Type B pancreatic cell (in vitro differentiated cells): ENCODE measurements at places on chromosomes 1 and 21. TPM values are rescaled to one million over a fixed set of nuclear protein-coding genes. Genes with fewer than 3 reads are reported as not detected.

DNA sequence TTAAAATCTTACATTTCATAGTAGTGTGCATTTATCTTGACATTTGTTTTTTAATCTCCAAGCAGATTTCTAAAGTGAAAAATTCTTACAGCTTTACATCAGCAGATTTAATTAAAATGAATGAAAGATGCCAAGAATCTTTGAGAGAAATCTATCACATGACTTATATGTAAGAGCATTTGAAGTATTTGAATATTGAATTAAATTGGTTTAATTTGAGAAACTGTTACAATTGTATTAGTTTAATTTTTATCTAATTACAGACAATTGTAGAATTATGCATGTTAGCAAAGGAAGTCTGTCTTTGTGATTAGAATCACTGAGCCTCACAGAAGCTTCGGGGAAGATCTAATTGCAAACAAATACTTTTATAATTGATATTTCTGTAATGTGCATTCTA lies 52.2 kb downstream of the ASB17 start:
- no peak for DNase-seq

DNA sequence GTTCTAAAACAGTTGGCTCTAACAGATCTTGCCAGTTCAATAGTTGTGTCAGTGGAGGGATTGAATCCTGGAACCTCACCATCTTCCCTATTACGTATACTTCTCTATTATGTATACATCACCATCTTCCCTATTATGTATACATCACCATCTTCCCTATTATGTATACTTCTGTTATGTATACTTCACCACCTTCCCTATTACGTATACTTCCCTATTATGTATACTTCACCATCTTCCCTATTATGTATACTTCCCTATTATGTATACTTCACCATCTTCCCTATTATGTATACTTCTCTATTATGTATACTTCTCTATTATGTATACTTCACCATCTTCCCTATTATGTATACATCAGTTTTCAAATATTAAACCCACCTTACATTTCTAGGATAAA lies 34.4 kb upstream of the HP1BP3 start:
- no peak for DNase-seq

DNA sequence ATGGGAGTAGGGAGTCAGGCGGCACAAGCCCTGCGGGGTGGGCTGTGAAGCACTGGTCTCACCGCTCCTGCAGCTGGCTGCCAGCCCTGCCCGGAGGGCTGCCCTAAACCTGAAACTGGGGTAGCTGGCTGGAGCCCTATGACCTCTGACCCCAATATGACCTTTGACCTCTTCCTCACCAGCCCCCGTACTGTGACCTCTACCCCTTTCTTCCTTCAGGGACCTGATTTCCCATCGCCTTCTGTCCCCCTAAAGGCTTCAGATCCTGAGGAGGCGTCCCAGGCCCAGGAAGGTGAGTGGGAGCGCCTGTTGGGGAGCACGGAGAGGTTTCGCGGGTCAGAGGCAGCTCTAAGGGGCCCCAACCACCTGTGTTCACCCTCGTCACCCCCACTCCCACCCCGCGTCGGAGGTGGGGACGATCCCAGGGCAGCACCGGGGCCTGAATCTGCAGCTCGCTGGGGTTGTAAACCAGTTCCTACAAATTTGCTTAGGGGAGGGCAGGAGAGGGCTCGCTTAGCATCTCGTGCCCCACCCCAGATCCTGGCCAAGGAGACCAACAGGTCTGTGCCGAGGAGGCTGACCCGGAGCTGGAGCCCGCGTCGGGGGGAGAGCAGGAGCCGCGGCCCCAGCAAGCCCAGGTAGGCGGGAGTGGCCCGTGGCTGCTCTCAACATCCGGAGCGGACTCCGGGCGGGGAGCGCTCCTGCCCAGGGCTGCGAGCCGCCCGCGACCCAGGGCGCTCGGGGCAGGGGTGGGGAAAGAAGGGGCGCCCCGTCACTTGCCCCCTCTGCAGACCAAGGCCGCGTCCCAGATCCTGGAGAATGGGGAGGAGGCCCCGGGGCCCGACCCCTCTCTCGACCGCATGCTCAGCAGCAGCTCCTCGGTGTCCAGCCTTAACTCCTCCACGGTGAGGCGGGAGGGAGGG lies 7.3 kb downstream of the SYTL1 start:
- no peak for DNase-seq

The NUF2 gene
- 7.3 and 26.5 TPM in 2 replicates for total RNA-seq

- no peak for DNase-seq
Measured at GRCh38 chr1:169137357-169137756, 30.9 kb downstream of the ATP1B1 start.

DNA sequence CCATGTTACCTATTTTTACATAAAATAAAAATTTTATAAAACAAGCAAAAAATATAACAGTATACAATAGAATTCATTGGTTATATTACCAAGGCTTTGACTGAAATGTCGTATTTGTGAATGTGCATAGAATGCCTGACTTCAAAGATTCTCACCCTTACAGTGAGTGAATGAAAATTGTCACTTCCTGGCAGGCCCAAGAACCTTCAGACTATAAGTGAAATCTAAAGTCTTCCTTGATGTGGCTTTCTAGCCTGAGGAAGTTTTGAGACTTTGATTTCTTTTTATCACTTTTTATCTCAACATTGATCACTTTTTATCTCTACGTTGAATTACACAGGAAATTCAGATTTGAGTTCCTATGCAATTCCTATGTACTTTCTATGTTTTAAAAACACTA lies 104.7 kb upstream of the KIAA0040 start:
- DNase-seq, result no peak

The TOR1AIP1 gene
- 22.7 and 25.8 TPM in 2 replicates for total RNA-seq

- DNase-seq, result no peak
Measured at GRCh38 chr21:39707316-39707715, 37.7 kb upstream of the IGSF5 start.

- no peak for DNase-seq
Measured at GRCh38 chr21:29075706-29076466, 2.4 kb upstream of the CCT8 start.

The XCL1 gene
- total RNA-seq, result 1.2 TPM in 1 of 2 replicates, not detected in the other

- no peak for DNase-seq
Measured at GRCh38 chr1:43061757-43062156, 103.1 kb upstream of the SLC2A1 start.

GRCh38 chr21:45957981-45958600 lies 23.5 kb upstream of the COL6A1 start:
- no peak for DNase-seq

The CAPZA1 gene
- total RNA-seq, result 128 and 129 TPM in 2 replicates

GRCh38 chr1:67500413-67500959 lies 70.3 kb upstream of the SERBP1 start:
- peak; percentile 91 for DNase-seq

The ZSWIM5 gene
- total RNA-seq, result 1.9 and 2.7 TPM in 2 replicates

The A3GALT2 gene
- total RNA-seq, result 0.29 TPM in 1 of 2 replicates, not detected in the other
